ENCODE measurements at places on chromosomes 6 and 20.

DNA sequence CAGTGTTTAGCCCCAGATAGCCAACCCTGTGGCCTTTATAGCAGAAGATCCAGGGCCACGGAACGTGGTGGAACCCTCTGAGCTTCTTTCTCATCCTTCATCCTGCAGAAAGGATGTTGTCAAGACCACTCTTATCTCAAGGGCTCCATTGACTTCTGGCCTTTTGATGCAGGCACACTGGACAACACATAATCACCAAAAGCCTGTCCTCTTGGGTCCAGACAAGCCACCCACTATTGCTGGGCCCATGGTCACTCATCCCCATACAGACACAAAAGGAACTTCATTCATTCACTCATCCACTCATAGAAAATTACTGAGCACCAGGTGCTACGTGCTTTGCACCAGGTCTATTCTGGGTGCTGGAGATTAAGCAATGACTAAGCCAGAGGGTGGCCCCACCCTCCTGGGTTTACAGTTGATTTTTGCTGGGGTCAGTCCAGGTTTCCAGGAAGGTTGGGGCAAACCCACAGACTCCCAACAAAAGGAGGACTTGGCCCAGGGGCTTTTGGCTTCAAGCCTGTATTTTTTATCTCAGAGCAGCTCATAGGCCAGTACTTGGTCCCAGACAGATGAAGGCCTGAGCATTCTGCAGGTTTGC is 2.4 kb downstream of the CST8 start:
- no peak for DNase-seq

DNA sequence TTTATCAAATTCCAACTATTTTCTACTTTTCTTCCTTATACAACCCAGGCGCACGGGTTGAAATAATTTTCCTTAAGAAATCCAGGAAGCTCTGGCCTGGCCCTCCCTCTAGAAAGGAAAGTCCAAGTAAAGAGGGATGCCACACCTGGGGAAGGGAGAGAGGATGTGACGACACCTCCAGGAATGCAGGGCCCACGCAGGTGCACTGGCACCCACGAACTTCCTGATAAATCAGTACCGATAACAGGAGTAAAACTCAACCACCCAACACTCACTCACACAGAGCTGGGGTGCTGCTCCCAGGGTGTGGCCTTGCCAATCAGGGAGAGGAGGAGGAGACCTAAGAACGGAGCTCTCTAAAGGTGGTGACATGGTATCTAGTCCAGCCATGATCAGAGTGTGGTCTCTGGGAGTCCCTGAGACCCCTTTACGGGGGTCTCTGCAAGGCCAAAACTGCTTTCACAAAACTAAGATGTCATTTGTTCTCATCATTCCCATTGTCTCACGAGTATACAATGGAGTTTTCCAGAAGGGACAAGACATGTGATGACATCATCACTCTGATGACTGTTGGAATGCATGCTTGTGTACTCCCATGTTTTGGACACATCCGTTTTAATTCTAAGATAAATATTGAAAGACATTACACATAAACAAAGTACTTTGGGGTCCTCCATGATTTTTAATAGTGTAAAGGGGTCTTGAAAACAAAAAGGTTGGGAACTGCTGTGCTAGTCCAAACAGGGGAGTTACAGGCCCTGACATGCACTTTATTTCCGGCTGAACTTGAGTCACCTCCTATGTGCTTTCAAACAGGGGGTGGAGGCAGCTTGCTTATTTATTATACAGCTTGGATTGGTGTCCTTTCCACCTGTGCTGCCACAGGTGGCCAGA is 2.2 kb upstream of the PARD6B start:
- DNase-seq: no peak

DNA sequence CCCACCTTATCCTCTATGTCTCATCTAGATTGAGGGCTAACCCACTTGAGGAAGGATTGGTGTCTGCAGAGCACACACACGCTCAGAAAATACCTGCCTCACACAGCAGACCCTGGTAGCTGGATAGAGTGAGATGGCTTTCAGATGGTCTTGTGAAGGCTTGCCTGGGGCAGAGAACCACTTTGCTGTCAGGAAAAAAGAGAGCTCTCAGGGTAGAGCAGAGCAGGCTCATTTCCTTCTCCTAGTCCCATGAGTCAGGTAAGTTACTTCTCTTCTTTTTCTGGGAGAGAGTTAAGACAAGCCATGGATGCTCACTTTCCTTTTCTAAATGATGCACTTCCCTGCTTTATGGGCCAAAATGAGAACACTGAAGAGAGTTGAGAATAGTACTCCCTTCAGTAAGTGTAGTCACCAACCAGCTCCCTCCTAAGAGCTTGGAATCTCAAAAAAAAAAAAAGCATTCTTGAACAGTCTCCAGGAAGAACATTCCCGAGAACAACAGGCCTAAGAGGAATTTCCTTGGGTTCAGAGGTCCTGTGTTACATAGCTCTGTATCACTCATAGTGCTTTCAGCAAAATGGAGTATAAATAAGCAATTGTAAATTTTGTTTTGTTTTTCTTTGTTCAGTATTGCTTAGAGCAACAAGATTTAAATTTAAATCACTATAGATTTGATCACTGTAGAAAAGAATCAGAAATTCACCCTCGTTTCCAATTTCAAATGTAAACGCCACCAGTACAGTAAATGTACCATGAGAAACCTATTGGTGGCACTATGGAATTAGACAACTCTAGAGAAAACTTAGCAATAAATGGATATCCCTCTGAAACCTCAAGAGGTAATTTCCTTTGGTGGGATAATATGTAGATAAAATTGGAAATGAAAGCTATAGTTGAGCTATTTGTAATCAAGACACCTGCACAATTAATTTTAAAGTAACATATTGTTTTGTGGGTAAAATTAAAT is 530.3 kb downstream of the RFPL4B start:
- DNase-seq: peak; percentile 92

DNA sequence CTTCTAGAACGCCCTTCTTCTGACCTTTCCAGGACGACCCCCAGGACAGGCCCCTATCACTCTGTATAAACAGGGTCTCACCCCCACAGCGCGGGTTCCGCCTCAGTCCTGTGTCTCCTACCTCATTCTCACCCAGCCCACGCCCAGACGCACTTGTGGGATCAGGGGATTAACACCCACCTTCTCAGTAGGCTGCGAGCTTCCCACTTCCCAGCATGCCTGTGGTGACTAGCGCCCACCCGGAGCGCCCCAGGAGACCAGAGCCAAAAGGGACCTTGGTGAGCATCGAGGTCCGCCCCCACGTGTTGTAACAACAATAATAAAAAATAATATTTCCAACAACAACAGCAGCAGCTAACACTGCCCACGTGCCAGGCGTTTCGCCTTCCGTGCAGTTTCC is 40.9 kb upstream of the NOL4L start:
- no peak for DNase-seq

DNA sequence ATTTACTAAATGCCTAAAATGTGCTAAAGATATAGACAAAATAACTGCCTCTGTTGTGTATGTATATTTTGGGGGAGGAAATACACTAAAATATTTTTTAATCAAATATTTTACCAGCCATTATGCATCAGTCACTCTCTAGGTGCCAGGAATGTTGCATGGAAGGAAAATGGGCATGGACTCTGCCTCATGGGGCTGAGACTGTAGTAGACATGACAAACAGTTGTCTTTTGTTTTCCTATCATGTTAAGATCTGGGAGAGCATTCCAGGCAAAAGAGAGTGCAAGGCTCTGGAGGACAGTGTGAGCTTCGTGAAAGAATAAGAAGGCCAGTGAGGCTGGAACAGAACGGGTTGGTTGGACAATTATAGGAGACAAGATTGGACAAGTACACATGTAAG is 26.5 kb downstream of the HLA-DOB start:
- DNase-seq: no peak

GRCh38 chr6:66499851-66500250 is 792.8 kb upstream of the EYS start:
- no peak for DNase-seq

- no peak for DNase-seq
Measured at GRCh38 chr6:144284478-144284782, 705 bp upstream of the UTRN start.

GRCh38 chr20:25484911-25485511 is 77.5 kb downstream of the GINS1 start:
- DNase-seq: no peak

DNA sequence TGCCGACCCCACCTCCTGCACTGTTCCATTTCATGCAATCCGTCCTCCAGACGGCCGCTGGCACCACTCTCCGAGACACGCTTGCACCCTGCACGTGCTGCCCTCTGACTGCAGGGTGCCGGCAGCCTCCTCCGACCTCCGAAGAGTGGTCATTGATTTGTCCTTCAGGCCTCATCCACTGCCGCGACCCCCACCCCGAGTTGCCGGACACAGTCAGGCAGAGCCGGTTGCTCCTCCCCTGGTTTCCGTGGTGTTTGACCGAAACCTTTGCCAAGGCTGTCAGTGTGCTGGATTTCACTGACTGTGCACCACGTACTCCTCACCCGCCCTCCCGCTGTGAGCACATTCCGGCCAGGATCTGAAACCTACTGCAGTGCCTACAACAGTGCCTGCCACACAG is 156.4 kb upstream of the PDE10A start:
- no peak for DNase-seq

- DNase-seq: peak; percentile 44
Measured at GRCh38 chr6:1390133-1390945, 963 bp downstream of the FOXF2 start.

GRCh38 chr6:24464253-24465038 is 24.9 kb downstream of the GPLD1 start:
- DNase-seq: no peak

- no peak for DNase-seq
Measured at GRCh38 chr6:15577106-15577505, 85.7 kb downstream of the DTNBP1 start.

- no peak for DNase-seq
Measured at GRCh38 chr20:1335961-1336698, 7.2 kb upstream of the SDCBP2 start.

Data from amniotic epithelial cell (primary cell).